ENCODE measurements at places on chromosomes 3 and 15.
A peak's percentile ranks its signal among the peaks of the same experiment; 100 is the strongest.

GRCh38 chr3:115018694-115019093, 128.4 kb downstream of the ZBTB20 start:
- no peak for DNase-seq

DNA sequence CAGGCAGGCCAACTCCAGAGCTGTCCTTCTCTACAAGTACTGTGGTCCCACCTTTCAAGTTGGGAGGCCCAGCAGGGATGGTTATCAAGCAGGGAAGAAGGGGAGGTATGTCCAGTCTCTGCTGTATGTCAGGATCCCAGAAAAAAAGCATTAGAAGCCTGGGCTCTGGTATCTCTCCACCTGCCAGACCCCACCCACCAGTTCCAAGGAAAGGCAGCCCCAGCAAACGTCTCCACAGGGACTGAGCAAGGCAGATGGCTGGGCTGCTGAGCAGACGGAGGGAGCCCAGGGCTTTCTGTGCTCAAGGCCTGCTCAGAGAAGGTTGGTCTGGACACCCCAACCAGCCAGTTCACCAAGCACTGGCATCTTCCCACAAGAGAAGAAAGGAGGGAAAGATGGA, 287.8 kb downstream of the XXYLT1 start:
- DNase-seq: no peak

DNA sequence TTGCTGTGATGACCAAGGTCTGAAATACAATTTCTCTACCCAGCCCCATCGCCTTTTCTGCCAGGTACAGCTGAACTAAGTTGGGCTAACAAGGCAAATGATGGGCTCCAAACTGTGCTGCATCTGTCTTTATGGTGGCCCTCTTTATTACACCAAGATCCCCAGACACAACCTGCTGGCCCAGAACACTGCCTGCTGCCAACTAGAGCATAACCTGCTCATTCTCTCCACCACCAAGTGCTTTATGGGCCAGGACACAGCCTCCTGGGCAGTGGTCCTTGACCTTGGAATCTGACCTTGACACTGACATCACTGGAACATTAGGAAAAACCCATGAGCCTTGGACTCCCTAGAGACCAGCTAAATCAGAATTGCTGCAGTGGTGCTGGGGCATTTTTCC, 3.3 kb downstream of the LINS1 start:
- no peak for DNase-seq

DNA sequence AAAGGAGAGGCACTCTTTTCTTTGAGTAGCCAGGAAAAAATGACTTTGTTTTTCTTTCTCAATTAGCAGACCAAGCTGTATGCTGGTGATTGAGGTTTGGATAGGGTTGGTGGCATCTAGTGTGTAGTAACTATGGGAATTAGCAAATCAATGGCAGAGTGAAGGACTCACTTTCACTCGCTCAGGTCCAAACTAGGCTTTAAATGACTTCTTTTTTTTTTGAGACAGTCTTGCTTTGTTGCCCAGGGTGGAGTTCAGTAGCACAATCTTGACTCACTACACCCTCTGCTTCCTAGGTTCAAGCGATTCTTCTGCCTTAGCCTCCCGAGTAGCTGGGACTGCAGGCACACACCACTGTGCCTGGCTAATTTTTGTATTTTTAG, 35.9 kb downstream of the PRKCI start:
- DNase-seq: no peak

DNA sequence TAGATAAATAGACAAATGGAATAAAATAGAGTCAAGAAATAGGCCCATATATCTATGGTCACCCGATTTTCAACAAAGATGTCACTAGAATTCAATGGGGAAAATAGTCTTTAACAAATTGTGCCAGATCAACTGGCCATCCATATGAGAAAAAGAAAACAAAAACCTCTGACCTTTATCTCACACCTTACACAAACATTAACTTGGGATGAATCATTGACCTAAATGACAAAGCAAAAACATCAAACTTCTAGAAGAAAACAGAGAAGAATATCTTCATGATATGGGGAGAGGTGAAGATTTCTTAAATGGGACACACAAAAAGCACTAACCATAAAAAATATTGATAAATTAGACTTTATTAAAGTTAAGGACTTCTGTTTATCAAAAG, 31.9 kb downstream of the ITGA11 start:
- DNase-seq: no peak

DNA sequence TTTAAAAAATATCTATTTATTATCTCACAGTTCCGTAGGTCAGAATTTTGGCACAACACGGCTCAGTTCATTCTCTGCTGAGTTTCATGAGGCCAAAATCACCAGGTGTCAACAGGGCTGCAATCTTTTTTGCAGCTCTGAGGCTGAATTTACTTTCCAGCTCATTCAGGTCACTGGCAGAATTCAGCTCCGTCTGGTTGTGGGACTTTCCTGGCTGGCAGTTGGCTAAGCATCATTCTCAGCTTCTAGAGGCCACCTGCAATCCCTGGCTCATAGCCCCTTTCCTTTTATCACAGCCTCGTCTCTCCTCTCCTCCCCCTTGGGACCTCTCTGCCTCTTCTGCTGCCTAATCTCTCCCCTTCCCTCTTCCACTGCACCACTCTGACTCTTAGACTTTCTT, 174.0 kb upstream of the WNT5A start:
- DNase-seq: no peak

DNA sequence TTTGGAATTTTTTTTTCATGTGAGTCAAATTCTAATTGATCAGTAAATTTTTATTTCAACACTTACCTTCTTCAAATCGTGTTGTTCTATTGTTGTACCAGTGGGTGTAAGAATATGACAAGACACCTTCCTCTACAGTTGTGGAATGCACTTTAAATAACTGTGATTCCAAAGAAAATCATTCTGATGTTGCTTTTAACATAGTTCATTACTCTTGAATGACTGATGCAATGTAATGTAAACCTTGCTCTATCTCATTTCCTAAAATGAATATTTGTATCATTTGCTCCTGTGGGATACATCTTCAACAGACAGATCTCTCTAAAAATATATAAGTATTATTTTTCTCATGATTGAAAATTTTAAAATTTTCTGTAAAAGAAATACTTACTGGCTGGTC, 313.4 kb downstream of the RBMS3 start:
- DNase-seq: no peak

DNA sequence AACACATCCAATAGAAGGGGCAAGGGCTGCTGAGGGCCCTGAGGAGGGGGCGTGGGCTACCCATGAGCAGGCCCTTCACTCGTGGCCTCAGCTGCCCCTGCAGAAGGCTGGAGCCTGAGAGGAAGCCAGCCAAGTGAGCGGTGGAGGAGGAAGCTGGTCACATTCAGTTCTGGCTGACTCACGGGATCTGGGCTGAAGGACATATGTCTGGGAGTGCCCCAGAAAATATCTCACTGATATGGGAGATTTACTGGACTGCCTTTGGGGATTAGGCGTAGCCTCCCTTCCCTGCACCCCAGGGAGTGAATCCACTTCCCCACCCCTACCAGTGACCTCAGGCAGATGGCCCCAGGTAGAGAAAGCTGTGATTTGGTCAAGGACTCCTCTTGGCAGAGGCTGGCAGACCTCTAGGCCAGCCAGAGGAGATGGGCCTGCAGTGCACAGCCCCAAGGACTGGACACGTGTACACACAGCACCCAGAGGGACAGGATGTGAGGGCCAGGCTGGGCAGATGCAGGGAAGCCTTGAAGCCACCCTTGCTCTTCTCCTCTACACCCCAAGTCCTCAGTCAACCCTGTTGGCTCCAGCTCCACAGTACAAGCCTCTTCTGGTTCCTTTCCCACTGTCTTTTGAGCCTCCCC, 14.2 kb upstream of the ANKDD1A start:
- DNase-seq: peak; percentile 68

GRCh38 chr3:62133015-62133414, 240.3 kb downstream of the FEZF2 start:
- no peak for DNase-seq

GRCh38 chr3:185126201-185126600, 26.7 kb downstream of the C3orf70 start:
- DNase-seq: no peak

DNA sequence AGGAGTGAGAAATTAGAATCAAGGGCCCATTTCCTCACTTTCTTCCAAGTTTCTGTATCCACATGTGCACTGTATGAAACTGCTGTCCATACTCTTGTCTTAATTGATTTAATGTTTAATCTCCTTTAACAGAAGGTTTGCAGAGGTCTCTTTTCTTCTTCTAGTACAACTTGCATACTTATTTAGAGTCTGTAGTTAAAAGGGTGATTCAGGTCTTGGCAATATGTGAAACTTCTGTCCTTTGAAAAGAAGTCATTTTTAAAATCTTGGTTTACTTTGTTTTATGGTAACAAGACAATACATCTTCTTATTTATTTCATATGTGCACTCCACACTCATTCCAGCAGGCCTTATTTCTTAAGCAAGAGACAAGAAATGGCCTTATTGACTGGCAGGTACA, 25.8 kb downstream of the TMEM45A start:
- no peak for DNase-seq

DNA sequence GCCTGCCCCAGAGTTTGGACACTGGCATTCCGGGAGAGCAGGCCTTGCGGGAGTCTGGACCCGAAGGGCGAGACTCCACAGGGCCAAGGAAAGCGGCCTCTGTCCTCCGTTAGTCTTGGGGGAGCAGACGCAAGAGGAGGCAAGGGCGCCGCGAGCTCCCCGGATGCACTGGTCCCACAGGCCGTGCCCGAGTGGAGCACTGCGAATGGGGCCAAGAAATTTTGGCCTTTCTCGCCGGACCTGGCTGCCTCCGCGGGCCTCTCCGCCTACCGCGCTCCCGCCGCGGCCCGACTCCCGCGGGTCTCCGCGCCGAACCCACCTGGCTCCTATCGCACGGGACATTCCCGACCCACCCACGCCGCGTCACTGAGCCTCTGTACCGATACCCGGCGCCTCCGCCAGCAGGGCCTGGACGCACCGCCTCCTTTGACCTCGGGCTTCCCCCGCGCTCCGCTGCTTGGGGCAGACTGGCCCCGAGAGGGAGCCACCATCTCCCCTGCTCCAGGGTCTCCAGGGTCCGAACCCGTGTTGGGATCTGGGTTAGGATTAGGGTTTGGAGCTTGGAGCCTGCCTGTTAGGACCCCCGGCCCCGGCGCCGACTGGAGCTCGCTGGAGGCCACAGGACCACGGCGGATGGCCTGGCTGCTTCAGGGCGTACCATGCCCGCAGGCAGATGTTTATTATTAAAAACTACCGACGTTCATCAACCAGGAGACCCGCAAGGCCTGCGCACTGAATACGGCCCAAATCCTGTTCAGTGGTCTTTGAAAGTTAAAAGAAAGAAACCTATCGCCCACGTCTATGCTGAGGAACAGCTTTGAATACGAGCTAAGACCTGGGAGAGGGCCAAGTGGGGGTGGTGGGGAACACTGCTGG, 11.7 kb downstream of the SHOX2 start:
- no peak for DNase-seq

DNA sequence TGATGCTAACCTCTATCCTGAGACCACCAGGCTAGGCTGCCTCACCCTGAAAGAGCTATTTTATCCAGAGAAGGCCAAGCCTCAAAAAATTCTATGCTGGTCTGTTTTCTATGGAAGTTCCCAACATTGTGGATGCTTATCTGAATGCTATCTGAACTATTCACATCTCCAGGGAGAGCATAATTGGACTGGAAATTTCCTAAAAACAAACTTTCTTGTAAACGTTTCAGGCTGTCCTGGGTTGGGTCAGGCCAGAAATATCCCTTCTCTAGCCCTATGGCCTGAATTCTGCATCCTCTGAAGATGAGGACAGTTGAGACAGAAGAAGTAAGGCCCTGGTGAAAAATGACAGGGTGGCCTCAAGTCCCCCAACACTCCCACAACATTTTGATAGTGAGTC, 706.4 kb upstream of the NR2F2 start:
- no peak for DNase-seq

DNA sequence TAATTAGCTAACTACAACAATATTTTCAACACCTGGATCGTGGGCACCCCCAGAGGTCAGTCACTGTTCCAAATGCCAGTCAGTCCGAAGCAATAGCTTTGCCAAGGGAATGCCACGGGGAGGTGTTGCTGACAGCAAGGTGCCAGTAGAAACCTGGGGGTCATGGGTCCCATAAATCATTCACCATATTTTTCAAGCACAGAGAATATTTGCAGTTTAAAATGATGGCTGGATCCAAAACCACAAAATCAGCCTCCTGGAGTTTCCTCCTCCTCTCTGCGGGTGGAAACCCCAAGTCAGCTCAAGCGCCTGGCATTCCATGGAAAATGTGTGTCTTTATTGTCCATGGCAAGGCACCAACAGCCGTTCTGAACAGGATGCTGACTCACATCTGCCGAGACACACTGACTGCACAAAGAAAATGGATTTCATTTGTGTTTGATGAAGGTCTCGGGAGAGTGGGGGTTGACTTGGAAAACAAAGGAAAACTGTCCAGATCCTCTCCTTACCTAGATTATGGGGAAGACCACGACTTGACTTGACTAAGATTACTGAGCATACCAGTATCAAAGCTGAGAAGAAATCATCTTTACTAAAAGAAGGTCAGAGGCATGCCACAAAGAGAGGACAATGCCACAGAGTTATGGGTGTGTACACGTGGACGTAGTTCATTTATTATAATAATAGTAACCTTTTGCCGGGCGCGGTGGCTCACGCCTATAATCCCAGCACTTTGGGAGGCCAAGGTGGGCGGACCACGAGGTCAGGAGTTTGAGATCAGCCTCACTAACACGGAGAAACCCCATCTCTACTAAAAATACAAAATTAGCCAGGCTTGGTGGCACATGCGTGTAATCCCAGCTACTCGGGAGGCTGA, 26.4 kb downstream of the ANXA2 start:
- DNase-seq: peak; percentile 90
